ENCODE measurements at places on chromosomes 2 and 18.

DNA sequence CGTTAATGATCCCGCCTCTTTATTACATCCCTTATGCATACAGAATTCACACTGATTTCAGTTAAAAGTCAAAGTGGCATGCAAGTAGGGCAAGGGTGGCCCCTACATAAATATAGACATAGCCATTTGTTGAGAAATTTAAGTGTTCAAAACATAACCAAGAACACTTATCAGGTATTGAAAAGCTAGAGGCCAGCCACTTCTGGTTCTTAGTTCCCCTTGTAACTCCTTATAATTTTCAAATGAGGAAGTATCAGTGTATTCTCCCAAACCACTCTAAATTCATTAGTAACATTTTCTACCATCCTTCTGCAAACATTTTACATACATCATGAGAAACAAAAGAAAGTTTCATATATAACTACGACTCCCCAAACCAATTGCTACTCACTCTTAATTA, 5.8 kb upstream of the ARL5A start:
- H3K27ac ChIP-seq: no peak overlapping the region
- DNase-seq: no peak
- peaks cover 9% of the 10 kb centered on the region for H3K27me3 ChIP-seq
- H3K4me3 ChIP-seq: no peak overlapping the region
- peaks cover under 1% of the 10 kb centered on the region for H3K4me1 ChIP-seq
- H3K36me3 ChIP-seq: no peaks in the 10 kb centered on the region

DNA sequence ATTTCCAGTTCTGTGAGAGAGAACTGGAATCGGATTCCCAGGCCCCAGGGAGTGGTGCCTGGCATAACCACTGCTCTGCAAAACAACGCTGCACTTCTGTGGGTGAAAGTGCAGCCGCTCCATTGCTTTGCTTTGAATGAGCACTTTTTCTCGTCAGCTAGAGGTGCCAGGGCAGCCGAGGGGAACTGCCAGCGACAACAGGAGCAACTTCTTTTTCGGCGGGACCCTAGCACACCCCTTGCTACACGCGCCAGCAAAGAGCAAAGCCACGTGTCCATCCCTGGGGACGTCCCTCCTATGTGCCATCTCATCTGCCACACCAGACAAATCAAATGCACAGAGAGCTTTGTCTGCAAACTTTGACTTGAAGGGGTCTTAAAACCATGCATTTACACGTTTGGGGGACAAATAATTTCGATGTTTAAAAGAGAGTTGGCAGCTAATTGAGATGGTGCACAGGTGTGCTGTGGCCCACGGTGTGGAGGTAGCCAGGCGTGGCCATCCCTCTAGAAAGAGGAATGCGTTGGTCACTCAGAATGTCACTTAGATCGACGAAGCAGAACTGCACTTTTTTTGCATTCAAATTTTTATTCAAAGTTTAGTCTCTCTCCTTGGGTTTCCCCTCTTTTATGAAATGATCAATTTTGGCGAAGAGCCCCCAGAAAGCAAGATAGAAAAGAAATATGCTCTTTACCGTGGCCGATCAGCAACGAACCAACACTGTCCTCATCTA, 151.8 kb downstream of the MBP start:
- H3K27me3 ChIP-seq: no peaks in the 10 kb centered on the region
- H3K4me1 ChIP-seq: peaks cover 6% of the 10 kb centered on the region
- H3K4me3 ChIP-seq: no peak overlapping the region
- DNase-seq: no peak

- no peak overlapping the region for H3K4me3 ChIP-seq
- H3K27ac ChIP-seq: no peak overlapping the region
- peaks cover 17% of the 10 kb centered on the region for H3K4me1 ChIP-seq
Observed at GRCh38 chr18:834082-834720, 22.2 kb upstream of the YES1 start.

- no peak overlapping the region for H3K4me3 ChIP-seq
- H3K27ac ChIP-seq: no peak overlapping the region
- H3K36me3 ChIP-seq: no peaks in the 10 kb centered on the region
- no peak for DNase-seq
- H3K27me3 ChIP-seq: peaks cover 3% of the 10 kb centered on the region
Observed at GRCh38 chr2:152372438-152372984, 37.5 kb downstream of the FMNL2 start.

GRCh38 chr2:42567806-42568400, 529 bp upstream of the MTA3 start:
- no peaks in the 10 kb centered on the region for H3K27me3 ChIP-seq
- H3K36me3 ChIP-seq: no peaks in the 10 kb centered on the region
- peaks cover 10% of the 10 kb centered on the region for H3K4me1 ChIP-seq
- no peak overlapping the region for H3K27ac ChIP-seq

DNA sequence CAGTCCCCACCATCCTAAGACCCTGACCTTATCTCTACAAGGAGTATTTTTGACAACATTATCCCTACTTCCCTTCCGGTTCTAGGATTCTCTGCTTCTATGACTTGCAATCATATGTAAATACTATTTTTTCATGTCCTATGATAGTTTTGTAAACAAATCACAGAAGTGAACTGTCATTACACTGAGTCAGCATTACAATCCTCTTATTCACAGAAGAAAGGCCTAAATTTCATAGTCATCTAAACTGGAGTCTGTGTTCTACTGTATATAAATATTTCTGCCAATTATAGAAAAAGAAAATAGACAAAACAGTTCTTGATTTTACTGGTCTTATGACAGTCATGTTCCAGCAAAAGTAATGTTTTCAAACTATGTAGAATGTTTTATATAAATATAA, 265.1 kb downstream of the NCKAP5 start:
- H3K36me3 ChIP-seq: no peaks in the 10 kb centered on the region
- DNase-seq: no peak
- no peak overlapping the region for H3K27ac ChIP-seq

- no peak overlapping the region for H3K27ac ChIP-seq
- H3K27me3 ChIP-seq: no peaks in the 10 kb centered on the region
- no peaks in the 10 kb centered on the region for H3K4me1 ChIP-seq
- no peak for DNase-seq
Observed at GRCh38 chr2:128786741-128787478, 468.2 kb upstream of the HS6ST1 start.

- no peaks in the 10 kb centered on the region for H3K4me1 ChIP-seq
- H3K36me3 ChIP-seq: no peaks in the 10 kb centered on the region
- no peak overlapping the region for H3K4me3 ChIP-seq
- H3K27ac ChIP-seq: no peak overlapping the region
Observed at GRCh38 chr18:7945882-7946281, 378.8 kb downstream of the PTPRM start.

GRCh38 chr2:226464380-226464779, 335.2 kb downstream of the IRS1 start:
- H3K36me3 ChIP-seq: no peaks in the 10 kb centered on the region
- H3K4me3 ChIP-seq: no peak overlapping the region
- no peak overlapping the region for H3K27ac ChIP-seq
- DNase-seq: no peak
- H3K4me1 ChIP-seq: no peaks in the 10 kb centered on the region

GRCh38 chr18:9120796-9121195, 15.8 kb upstream of the ANKRD12 start:
- peaks cover 65% of the 10 kb centered on the region for H3K4me1 ChIP-seq
- peak; percentile 46 for DNase-seq

DNA sequence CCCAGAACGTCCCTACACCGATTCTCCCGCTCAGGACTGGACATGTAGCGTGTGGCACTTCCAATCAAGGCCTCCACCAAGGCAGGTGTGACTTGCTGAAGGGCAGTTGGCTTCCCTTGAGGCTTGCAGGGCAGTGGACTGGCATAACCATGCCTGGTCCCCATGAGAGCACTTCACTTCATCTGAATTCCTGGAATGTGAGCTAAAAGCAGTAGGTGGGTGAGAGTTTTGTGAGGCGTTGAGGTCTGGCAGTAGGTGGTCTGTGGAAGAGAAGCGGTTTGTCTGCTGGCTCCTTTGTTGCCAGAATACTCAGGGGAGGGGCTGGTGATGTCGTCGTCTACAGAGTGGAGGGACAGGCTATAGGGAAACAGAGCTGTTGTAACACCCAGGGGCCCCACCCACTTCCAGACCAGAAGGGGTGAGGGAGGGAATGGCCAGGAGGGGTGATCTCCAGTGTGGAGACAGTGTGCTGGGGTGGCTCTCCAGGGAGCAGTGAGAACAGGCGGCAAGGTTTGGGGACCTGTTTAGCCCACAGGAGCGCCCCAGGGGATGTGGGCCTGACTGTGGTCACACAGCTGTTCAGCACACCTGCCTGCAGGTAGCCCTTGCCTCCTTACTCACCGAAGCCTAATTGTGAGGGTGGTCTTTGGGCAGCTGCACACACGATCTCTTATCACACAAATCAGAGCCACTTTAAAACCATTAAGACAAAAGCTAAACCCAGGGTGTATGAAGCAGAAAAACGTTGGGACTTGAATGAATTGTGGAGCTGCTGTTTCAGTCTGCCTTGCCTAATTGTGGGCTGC, 21.5 kb upstream of the ALKAL2 start:
- H3K4me1 ChIP-seq: no peaks in the 10 kb centered on the region
- no peak overlapping the region for H3K4me3 ChIP-seq
- no peaks in the 10 kb centered on the region for H3K27me3 ChIP-seq
- no peaks in the 10 kb centered on the region for H3K36me3 ChIP-seq
- no peak for DNase-seq

DNA sequence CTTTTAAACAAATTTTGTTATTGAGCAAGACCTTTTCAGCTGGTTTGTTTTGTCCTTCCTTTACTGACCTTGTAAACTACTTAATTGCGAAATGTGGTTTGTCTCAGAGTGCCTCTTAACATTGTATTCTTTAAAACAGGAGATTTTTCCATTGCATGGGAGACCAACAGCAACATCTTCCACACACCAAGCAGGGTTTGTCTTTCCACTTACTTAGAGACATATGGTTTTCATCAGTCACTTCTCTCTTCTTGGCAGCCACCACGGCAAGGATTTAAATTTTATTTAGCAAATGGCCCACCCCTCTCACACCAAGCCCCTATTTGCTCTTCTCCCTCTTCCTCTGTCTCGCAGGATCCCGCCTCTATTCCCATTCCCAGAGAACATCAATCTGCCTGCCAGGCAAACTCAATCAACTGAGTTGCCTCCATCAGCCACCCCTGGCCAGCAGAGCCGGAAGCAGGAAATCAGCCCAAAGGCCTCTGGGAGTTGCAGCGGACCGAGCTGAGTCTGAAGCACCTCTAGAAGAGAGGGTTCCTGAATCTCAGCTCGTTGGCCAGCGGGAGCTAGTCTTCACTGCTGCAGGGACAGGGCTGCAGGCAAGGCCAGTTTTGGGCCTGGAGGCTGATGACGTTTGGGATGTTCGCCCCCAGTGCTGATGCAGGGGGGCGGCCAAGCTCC, 11.3 kb upstream of the CIB4 start:
- H3K4me3 ChIP-seq: no peak overlapping the region
- no peak for DNase-seq
- no peaks in the 10 kb centered on the region for H3K27me3 ChIP-seq
- no peaks in the 10 kb centered on the region for H3K36me3 ChIP-seq
- no peak overlapping the region for H3K27ac ChIP-seq
- H3K4me1 ChIP-seq: no peaks in the 10 kb centered on the region

DNA sequence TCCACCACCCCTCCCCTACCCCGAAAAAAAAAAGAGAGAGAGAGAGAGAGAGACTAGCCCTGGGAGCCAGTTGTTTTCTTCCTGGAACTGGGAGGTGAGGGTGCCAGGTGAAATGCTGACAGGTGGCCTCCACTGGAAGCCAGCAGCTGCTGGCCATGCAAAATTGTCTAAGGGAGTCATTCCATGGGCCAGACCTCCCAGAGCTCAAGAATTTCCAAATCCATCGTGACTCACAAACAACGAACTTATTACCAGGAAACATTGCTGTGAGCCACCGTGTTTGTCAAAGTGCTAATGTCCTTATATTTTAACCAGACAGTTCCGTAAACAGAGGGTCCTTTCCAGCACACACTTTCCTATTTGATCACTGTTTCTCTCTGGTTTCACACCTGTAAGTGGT, 68.5 kb upstream of the PID1 start:
- DNase-seq: no peak
- H3K4me3 ChIP-seq: no peak overlapping the region
- H3K27me3 ChIP-seq: no peaks in the 10 kb centered on the region

GRCh38 chr2:120488531-120488930, 142.6 kb downstream of the INHBB start:
- no peak overlapping the region for H3K4me3 ChIP-seq
- no peaks in the 10 kb centered on the region for H3K4me1 ChIP-seq
- H3K36me3 ChIP-seq: no peaks in the 10 kb centered on the region
- H3K27ac ChIP-seq: no peak overlapping the region
- DNase-seq: no peak

GRCh38 chr2:60045456-60045855, 508.0 kb downstream of the BCL11A start:
- H3K36me3 ChIP-seq: no peaks in the 10 kb centered on the region
- no peaks in the 10 kb centered on the region for H3K4me1 ChIP-seq
- H3K27ac ChIP-seq: no peak overlapping the region
- H3K4me3 ChIP-seq: no peak overlapping the region
- H3K27me3 ChIP-seq: no peaks in the 10 kb centered on the region
- DNase-seq: no peak

GRCh38 chr2:228268301-228268700, 86.8 kb upstream of the SPHKAP start:
- no peaks in the 10 kb centered on the region for H3K36me3 ChIP-seq
- H3K4me1 ChIP-seq: no peaks in the 10 kb centered on the region
- no peaks in the 10 kb centered on the region for H3K27me3 ChIP-seq
- H3K27ac ChIP-seq: no peak overlapping the region
- no peak for DNase-seq

- DNase-seq: no peak
- H3K27me3 ChIP-seq: no peaks in the 10 kb centered on the region
- H3K4me3 ChIP-seq: peak overlapping the region; percentile 4
- H3K4me1 ChIP-seq: peaks cover 12% of the 10 kb centered on the region
- H3K36me3 ChIP-seq: peaks cover 30% of the 10 kb centered on the region
Observed at GRCh38 chr2:88754585-88755320, 63.3 kb downstream of the RPIA start.

DNA sequence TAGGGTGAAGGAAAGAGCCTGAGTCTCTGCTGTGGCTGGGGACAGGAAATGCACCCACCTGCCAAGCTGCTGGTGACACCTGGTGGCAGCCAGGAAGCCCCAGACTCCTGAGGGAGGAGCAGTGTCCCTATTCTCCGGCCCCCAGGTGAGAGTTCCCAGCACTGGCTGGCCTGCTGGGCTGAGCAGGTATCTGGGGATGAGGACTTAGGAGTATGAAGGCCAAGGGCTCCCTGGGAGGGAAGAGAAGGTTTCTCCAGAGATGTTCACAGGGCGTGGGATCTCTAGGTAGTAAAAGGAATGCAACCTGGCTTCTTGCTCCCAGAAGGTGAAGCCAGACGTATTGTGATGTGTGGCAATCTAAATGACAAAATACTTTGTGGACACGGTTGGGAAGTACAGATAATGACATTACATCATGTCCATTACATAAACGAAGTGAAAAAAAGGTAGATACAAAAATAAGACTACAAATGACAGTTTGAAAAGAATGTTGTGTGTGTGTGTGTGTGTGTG, 75.8 kb upstream of the SLC1A4 start:
- H3K27me3 ChIP-seq: no peaks in the 10 kb centered on the region
- no peak overlapping the region for H3K4me3 ChIP-seq
- H3K27ac ChIP-seq: no peak overlapping the region

DNA sequence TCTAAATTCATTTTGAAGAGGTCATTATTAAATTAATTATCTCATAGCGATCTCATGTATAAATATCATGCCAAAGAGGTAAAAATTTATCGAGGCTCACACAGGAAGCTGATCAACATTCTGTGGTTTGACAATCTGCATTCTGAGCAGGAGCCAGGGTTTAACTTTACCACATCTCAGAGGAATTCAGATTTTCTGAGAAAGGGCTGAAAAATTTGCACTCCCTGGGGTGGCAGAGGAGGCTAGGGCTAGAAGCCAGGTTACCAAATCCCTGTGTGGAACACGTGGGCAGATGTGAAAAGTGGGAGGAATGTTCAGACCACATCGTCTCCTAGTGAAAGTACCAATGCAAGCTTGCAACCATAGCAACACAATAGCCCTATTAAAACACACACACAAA, 63.5 kb upstream of the CTLA4 start:
- H3K27me3 ChIP-seq: no peaks in the 10 kb centered on the region
- H3K4me1 ChIP-seq: peaks cover 25% of the 10 kb centered on the region
- no peak overlapping the region for H3K27ac ChIP-seq
- H3K4me3 ChIP-seq: peak overlapping the region; percentile 61
